ENCODE measurements at places on chromosomes 13 and 19.

DNA sequence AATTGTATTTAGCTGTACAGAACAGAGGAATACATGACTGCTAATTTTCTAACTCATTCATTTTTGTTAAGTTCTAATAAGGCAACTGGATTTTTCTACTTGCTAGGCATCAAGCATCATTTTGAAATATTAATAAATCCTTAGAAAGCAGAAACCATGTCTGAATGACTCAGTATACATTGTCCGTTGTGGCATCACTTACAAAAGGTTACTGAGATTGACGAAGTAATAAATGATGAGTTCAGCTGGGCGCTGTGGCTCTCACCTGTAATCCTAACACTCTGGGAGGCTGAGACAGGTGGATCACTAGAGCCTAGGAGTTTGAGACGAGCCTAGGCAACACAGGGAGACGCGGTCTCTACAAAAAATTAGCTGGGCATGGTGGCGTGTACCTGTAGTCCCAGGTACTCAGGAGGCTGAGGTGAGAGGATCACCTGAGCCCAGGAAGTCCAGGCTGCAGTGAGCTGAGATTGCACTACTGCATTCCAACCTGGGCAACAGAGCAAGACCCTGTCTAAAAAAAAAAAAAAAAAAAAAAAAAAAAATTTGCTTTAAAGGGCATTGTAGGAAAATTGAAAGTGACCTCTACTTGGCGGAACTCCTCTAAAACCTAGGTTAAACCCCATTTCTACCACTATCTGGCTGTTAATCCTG, 36.6 kb downstream of the LHFPL6 start:
- DNase-seq: no peak

GRCh38 chr13:94595001-94595949, 677 bp downstream of the TGDS start:
- peak; percentile 26 for DNase-seq

GRCh38 chr19:45575216-45575615, 9.4 kb downstream of the OPA3 start:
- DNase-seq: no peak

DNA sequence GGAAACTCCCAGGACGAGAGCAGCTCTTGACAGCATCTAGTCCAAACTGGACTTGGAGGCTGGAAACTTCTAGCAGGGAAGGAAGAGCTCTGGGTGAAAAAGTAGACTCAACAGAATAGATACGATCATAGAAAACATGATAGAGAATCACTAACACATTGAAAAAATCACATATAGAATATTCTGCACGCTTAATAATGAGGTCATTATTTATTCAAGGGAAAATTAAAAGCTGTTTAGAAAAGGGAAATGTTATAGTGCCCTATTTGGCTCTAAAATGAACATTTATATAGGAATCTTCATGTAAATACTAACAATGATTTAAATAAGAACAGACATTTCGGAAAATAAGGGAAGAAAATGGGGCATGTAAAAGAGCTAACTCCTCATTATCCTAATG, 15.1 kb downstream of the KL start:
- DNase-seq: no peak

- DNase-seq: peak; percentile 79
These were observed 15.7 kb downstream of the STK11 start for GRCh38 chr19:1220976-1221903.

DNA sequence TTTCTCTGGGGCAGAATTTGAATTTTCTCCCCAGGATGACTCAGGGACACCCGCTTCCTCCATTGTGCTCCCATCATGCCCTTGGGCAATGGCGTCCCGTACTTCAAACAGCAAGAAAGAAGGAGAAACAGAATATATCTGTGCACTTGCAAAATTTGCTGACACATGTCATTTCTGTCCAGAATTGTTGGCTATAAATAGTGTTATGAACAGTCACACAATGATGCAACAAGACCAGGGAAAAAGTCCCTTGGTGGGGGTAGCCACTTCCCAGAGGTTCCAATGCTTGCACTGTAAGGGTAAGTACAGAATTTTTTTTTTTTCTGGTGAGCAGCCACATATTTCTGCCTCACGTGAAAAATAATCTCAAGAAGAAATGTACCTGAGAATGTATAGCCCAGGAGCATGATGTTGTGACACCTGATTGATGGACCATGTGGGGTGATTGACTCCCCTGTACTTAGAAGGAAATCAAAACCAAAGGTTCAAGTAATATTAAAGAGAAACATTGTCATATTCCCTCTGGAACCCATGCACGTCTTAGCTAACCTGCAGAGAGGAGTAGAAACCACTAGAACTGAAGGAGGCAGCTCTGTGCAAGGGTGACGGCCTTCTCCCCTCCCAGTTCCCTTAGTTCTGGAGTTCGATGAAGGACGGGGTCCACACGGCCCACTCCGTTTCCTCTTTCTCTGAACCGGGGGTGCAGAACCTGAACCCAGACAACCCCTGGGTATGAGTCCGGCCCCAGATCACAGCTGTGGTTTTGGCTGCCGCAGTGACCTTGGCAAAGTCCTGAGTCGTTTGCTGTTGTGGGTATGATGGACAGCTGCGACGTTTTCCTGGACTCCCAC, 9.3 kb upstream of the LAIR1 start:
- no peak for DNase-seq

- DNase-seq: no peak
These were observed 10.5 kb downstream of the B3GNT3 start for GRCh38 chr19:17805427-17805826.

DNA sequence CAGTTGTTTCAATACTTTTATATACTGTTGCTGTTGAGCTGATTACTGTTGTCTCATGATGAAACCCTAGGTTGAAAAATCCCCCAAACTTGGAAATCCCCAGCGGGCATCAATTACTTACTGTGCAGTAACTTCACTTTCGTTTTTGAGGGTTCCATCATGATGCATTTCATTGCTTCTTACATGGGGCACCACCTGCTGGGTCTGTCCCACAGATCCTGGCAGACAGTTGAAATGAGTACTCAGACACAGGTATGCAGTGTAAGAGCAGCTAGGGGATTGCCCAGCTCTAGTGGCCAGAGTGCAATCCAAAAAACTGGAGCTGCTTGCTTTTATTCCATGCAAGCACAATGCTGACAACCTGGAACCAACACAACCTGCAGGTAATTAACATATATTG, 132.5 kb upstream of the ZNF91 start:
- no peak for DNase-seq

DNA sequence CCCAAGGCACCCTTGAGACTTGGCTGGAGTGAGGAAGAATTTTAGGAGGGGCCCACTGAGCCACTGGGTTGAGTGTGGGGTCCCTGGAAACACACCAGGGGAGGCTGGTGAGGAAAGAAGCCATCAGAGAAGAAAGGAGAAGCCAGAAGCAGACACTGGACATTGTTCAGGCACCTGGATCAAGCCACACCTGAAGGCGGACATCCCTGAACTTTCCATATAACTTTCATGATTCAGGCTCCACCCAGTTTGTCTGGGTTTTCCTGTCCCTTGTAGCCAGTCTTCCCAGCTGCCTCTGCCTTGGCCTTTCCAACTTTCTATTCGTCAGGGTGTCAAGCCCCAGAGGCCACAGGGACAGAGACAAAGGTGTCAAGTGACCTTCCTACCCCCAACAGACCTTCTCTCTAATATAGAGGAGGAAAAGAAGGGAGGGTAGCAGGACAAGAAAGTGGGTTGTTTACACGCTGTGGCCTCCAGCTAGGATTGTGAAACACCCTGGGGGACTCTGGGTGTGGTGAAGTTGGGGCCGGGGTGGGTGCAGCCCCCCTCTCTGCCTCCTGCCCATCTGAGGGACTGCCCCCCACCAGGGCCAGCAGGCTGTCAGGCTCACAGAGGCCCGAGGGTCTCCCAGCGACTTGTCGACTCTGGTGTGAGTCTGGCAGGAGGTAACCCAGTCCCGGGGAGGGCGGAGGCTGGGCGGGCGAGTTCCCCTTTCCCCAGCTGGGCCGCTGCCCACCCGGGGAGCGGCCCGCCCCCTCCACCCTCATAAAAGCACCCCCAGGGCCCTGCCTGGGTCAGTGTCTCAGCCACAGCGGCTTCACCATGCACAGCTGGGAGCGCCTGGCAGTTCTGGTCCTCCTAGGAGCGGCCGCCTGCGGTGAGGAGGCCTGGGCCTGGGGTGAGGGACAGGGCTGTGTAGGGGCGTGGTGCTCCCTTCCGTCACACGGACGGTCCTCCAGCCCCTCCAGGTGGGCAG, at the start of gene CFD:
TSS of gene CFD (plus strand) at position 797 of the 976 bp plus-strand sequence. CDS start at position 823, 26 bp downstream.
- no peak for DNase-seq

- DNase-seq: no peak
These were observed 63.9 kb upstream of the GTF3A start for GRCh38 chr13:27360562-27360961.

GRCh38 chr13:111973186-111973585, 93.8 kb upstream of the SOX1 start:
- DNase-seq: no peak

GRCh38 chr13:106484084-106484483, 51.4 kb downstream of the EFNB2 start:
- no peak for DNase-seq

DNA sequence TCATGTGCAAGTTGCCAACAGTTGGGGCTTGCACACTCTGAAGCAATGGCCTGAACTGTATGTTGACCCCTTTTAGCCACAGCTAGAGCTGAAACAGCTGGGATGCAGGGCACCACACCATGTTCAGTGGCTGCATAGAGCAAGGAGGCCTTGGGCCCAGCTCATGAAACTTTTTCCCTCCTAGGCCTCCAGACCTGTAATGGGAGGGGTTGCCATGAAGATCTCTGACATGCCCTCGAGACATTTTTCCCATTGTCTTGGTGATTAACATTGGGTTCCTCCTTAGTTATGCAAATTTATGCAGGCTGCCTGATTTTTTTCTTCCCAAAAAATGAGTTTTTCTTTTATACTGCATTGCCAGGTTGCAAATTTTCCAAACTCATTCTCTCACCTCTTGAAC, 165.1 kb upstream of the PRR20A start:
- DNase-seq: no peak

GRCh38 chr19:56969156-56969555, 128.6 kb upstream of the PEG3 start:
- no peak for DNase-seq

GRCh38 chr19:15837221-15837731, 21.8 kb upstream of the OR10H1 start:
- no peak for DNase-seq

- no peak for DNase-seq
These were observed 1.1 kb downstream of the SYDE1 start for GRCh38 chr19:15108145-15108844.

- no peak for DNase-seq
These were observed 9.3 kb upstream of the ZNF554 start for GRCh38 chr19:2810141-2811091.

GRCh38 chr19:14560776-14561108, 11.1 kb downstream of the NDUFB7 start:
- no peak for DNase-seq

- no peak for DNase-seq
These were observed 30.1 kb upstream of the METTL21C start for GRCh38 chr13:102724923-102725322.

- DNase-seq: no peak
These were observed 107.4 kb downstream of the LRCH1 start for GRCh38 chr13:46660416-46660815.

DNA sequence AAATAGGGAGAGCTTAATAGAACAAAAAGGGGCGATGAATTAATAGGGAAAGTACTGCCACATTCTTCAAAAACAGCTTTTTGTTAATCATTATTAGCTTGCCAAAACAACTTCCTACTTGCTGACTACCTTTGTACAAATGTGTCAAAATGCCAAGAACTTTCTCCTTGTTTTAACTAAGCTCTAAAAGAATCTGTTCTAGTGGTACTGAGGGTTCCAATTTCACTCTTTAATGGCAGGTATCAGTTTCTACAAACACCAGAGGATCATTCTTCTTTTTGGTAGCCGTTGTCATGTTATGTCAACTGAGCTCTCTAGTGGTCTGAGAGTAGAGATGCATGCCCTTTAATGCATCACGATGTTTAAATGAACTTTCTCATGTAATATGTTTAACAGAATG, 29.4 kb upstream of the FBXL3 start:
- no peak for DNase-seq

DNA sequence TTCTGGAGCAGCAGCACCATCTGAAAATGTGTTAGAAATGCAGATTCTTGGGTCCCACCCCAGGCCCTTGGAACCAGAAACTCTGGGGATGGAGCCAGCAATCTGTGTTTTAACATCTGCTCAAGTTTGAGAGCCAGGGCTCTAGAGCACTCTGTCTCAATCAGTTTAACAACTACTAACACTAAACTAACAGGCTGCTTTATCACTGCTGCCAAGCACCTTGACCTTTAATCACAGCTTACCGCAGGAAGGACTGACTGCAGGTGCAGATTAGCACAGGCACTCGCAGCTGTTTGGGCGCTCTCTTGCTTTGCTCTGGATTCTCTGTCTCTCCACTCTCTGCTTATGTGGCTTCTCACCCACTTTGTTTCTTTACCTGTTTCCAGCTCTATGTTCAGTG, 163.5 kb downstream of the MTUS2 start:
- DNase-seq: no peak

DNA sequence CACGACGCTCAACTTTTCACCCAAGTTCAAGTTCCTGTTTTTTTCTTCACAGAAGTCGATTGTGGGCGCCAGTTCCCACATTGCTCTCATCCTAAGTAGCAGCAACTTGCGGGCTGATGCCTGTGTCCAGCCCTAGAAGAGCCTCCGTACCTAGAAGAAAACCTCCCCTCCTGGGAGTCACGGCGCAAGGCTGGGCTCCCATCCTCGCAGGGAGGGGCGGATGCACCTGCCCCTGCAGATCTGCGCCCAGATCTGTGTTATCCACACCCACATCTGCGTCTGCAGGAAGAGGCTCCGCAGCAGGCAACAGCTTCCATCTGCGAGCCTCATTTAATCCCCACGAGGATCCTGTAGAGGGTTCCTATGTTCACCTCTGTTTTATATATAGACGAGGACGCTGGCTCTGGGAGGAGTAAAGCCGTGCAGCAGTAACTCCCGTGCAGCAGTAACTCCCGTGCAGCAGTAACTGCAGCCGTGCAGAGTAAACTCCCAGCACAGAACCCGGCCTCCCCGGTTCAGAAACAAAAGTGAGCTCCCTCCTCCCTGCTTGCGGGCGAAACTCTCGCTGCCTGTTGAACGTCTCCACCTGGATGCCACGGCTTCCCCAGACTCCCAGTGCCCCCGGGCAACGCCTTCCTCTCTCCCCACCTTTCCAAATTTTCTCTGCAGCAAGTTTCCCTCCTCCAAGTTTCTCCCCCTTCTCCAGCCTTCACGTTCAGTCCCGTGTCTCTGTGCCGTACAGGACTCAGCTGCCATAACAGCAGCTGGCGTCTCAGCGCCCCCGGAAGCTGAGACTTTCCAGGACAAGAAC, 23.5 kb upstream of the LAIR1 start:
- no peak for DNase-seq

- DNase-seq: no peak
These were observed 396.3 kb downstream of the LIG4 start for GRCh38 chr13:107819071-107819470.

Measured in ovary (tissue), 10 donors.